ENCODE measurements at places on chromosomes 11 and 22.
A peak's percentile ranks its signal among the peaks of the same experiment; 100 is the strongest.

- DNase-seq: peak; percentile 88
These were observed 468.0 kb downstream of the OPCML start for GRCh38 chr11:133064152-133064877.

DNA sequence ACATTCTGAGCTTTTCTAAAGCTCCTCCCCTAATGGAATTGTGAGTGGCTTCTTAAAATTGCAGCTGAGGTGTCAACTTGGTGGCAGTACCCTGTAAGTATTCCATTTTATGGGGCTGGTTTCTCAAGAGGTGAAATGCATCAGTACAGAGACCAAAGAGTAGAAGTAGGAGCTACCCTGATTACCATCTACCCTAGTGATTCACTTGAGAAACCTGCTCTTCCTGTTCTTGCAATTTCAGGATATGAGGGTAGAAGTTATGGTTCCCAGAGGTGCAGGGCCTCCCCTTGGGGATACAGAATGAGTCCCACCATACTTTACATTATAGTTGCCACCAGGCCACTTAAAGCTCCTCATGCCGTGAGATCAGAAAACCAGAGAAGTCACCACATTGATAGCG, 944.6 kb downstream of the OPCML start:
- no peak for DNase-seq

GRCh38 chr11:35232891-35233330, 93.9 kb downstream of the CD44 start:
- no peak for DNase-seq

- DNase-seq: no peak
These were observed 7.4 kb upstream of the PELI3 start for GRCh38 chr11:66459138-66459778.

- no peak for DNase-seq
These were observed 50.3 kb upstream of the SORL1-AS1 start for GRCh38 chr11:121503051-121503450.

All from left cardiac atrium (tissue), 4 donors.